ENCODE measurements at places on chromosomes 1 and 21. TPM values are rescaled to one million over a fixed set of nuclear protein-coding genes. Genes with fewer than 3 reads are reported as not detected.

RCSD1 gene
- 38.1 TPM for total RNA-seq

DNA sequence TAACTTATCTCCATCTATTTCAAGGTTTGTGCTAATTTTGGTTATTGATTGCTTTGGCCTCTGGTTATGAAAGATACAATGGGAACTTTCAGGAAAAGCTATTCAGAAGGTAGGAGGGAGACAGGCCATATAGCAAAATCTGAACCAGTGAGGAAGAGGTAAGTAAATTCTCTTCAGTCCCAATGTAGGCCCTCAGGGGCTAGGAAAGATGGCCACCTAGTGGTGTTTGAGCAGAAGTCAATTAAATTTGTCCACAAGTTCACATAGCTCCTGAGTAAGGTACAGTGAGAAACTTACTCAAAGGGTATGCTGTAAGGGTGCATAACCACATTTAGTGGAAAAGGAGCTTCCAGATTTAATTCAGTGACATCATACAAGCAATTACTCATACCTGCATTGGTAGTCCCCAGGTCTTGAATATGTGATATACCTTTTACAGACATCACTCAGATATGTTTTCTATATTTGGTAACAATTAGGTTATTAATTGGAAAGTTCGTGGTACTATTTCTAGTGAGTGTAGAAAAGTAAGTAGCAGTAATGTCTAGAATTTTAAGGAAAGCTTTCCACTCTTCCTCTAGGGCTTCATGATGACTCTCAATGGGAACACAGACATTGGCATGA, 21.4 kb upstream of the FMO1 start:
- DNase-seq, result peak; percentile 34

ANP32E gene
- total RNA-seq, result 33.4 TPM

RUNX3 gene
- 1.2 TPM for total RNA-seq

GRCh38 chr1:28199328-28200233, 23.1 kb upstream of the PTAFR start:
- DNase-seq, result no peak

TSACC gene
- total RNA-seq, result not detected

- DNase-seq, result no peak
Observed at GRCh38 chr1:211135342-211135950, 1.5 kb upstream of the KCNH1 start.

DNA sequence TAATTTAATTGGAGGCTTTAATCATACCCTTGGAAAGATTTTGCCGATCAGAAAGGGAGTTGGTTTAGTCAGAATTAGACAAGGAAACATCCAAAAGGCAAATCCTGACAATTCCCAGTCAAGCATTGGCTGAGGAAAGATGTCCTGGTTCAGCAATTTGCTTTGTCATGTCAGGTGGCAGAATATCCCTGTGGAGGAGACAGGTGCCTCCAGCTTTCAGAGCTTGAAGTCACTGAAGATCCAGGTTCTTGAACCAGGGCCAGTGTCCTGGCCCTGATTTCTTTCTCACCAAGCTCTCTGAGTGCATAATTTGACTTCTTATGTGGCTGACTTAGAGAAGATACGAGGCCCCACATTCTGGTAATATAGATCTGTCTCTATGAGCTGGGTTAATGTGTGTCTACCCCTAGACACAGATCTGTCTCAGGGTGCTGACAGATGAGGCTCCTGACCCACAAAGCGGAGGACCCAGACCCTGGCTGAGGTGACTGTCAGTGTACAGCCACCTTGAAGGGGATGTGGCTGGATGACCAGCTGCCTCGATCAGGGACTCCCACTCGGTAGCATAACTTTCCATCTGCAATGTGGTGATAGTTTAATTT, 118.9 kb downstream of the HHAT start:
- no peak for DNase-seq

GRCh38 chr1:18409609-18410237, 71.0 kb upstream of the KLHDC7A start:
- DNase-seq, result no peak

OLIG2 gene
- not detected for total RNA-seq

RHBDL2 gene
- 0.19 TPM for total RNA-seq

LRRC7 gene
- total RNA-seq, result 0.67 TPM

GRCh38 chr1:169120066-169120465, 13.6 kb downstream of the ATP1B1 start:
- DNase-seq, result no peak

DNA sequence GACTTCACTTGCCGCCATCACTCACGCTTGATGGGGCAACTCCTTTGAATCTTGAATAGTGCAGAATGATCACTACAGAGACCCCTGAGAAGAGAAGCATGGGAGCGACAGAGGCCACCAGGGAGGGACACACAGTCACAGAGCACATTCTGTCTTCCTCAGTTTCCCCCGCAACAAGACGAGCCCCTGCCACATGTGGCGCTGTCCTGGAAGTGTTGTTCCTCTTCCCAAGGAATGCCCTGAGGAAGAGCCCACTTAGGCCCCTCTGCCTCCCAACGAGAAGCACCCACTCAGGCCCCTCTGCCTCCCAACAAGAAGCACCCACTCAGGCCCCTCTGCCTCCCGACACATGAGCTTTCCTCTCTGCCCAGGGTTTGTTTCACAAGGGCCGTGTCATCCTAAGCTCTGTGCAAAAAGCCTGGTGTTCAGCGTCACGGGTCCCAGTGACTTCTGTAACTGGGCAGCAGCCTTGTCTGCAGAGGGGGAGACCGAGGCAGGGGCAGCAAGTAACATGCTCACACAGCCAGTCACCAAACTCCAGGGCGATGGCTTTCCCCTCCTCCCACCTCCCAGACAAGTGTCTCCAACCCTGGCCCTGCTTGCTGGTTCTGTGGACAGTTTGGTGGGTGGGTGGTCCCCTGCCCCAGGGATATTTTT, 19.8 kb downstream of the SLC37A1 start:
- DNase-seq, result no peak

DNA sequence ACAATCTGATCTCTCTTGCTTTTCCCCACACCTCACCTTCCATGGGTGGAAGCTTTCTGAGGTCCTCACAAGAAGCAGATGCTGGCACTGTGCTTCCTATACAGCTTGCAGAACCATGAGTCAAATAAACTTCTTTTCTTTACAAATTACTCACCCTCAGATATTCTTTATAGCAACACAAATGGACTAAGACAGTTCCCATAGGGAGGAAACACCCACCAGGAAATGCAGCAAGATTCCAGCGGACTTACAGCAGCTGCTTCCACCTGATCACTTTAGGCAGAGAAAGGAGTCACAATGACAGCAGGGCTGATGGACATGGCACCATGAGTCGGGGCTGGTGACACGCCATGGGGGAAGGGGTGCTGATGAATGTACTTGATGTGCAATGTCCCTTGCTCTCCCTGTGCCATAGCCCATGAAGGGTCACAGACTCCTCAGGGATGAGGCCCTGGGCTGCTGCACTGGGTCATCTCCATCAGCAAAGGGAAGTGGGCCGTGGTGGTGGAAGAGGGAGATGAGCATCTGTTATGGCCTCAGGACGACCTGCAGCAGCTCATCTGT, 53.9 kb downstream of the PRSS38 start:
- no peak for DNase-seq

GRCh38 chr1:6935361-6935883, 150.2 kb downstream of the CAMTA1 start:
- no peak for DNase-seq

- no peak for DNase-seq
Observed at GRCh38 chr1:14366091-14367018, 232.1 kb upstream of the KAZN start.

PPIAL4G gene
- total RNA-seq, result not detected

DNA sequence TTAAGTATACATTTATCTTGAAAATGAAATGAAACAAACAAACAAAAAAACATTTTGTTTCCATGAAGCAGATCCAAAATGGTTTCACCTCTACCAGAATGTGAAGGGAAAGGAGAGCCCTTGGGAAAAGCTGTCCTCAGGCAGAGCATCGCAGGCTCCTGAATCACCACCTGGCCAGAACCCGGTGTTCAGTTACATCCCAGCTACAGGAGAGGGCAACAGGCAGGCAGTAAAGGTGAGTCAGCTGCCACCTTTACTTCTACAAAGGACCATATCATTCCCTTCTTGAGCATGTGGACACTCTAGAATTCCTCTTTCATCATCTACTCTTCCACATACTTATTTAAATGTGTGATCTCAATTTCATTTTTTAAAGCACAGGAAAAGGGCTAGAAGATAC, 151.2 kb downstream of the PIGK start:
- no peak for DNase-seq

- no peak for DNase-seq
Observed at GRCh38 chr1:212291505-212292134, 6.4 kb downstream of the PPP2R5A start.

GRCh38 chr1:221981461-221981860, 239.6 kb upstream of the DUSP10 start:
- DNase-seq, result no peak

GRCh38 chr1:62103846-62104245, 90.8 kb upstream of the L1TD1 start:
- no peak for DNase-seq

- DNase-seq, result peak; percentile 70
Observed at GRCh38 chr1:203368624-203369451, 17.9 kb upstream of the FMOD start.

DNA sequence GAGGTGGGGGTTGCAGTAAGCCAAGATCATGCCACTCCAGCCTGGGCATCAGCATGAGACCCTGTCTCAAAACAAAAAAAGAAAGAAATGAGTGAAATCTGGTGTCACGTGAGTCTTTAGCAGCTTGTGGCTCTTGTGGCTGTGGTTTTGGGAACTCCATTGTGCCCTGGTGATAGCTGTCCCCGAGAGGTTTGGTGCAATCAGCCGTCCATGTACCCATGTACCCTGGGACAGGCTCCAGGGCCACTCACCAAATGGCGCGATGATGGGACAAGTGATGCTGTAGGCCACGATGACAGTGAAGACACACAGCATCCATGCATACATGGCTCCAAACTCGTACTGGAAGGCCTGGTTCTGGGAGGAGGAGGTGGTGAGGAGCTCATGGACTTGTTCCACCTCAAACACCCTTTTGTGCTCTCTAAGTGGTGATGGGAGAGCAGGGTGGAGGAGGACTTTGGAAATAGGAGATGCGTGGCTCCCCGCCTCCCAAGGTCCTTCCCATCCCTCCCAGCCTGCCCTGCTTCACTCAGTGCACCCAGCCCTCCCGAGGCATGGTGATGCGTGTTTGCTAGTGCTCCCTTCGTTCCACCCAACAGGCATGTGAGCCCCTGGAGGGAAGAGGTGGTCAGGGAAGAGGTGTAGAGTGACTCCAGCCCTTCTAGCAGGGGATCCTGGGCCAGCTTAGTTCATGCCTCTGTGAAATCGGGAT, 29.6 kb downstream of the TMEM63A start:
- no peak for DNase-seq

TMEM240 gene
- total RNA-seq, result 3.3 TPM

MEX3A gene
- 0.16 TPM for total RNA-seq

- no peak for DNase-seq
Observed at GRCh38 chr1:41024953-41025352, 3.4 kb upstream of the SLFNL1 start.

DNA sequence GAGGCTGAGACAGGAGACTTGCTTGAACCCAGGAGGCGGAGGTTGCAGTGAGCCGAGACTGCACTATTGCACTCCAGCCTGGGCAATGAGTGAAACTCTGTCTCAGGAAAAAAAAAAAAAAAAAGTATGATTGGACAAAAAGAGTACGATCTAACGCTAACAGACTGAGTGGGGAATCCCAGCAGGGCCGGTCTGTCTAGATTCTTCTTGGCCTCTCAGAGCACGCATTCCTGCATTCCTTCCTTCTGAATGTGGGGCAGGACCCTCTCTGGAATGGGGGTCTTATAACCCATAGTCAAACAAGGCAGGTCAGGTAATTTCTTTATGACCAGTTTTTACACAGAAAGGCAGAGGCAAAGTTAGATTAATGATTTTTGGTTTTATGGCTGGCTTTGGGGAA, 92.0 kb upstream of the PPM1J start:
- no peak for DNase-seq

DNA sequence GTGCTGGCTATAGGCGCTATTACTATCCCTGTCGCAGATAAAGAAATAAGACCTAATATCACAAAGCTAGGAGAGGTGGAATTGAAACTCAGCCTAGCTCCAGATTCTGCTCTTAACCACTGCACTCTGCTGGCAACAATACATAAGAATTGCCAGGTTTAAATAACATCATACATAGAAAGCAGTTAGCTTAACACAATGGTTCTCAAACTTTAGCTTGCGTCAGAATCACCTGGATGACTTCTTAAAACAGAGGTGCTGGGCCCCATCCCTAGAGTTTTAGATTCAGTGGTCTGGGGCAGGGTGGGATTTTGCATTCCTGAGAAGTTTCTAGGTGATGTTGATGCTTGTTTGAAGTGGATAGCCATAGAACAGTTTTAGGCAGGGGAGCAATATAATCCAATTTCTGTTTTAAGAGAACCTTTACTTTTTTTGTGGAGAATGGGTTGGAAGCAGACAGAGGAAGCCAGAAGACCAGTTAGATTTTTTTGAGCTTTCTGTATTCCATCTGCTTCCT, 1.1 kb upstream of the POMGNT1 start:
- DNase-seq, result no peak

CD101 gene
- total RNA-seq, result 0.54 TPM

- DNase-seq, result no peak
Observed at GRCh38 chr1:64599242-64599641, 129.3 kb downstream of the CACHD1 start.

DNA sequence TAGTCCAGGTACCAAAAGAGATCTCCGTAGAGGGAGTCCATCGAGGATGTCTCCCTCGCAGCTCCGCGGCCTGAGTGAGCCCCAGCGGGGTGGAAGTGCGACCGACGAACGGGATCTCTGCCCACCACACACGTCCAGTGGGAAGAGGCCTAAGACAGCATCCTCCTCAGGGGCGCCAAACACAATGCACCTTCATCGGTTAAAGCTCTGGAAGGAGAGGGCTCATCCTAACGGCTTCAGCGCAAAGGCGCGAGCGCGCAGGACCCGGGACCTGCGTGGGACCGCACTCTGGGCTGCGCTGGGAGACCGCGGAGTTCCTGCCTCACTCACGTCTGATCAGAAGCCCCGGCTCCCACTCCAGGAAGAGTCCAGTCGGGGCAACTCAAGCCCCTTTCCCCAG, 7.6 kb downstream of the SLC25A24 start:
- DNase-seq, result peak; percentile 56

DNA sequence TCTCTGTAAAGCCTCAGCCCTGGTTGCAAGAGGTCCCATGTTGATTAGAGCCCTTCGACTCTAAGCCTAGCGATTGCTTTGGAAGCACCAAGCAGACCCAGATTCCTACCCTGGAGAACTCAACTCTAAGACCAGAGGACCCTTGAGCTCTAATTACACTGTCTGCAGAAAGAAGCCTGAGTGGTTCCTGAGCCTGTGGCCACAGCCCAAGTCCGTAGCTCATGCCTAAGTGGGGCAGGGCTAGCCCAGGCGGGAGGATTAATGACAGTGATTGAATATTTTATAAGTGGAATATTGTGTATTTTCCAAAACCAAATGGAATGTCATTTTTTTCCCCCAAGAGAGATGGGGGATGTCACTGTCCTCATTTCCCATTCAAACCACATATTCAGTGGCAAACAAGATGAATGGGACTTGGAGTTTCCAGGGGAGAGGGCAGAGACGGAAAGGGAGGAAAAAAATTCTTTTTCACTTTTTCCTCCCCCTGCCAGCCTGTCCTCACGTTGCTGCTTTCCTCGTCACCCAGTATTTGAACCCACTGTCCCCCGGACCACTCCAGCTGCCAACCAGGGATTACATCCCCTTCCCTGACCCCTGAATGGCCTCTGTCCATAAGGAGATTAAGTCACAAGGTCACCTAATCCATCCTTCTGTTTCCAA, 79.6 kb upstream of the CTTNBP2NL start:
- DNase-seq, result no peak

GRCh38 chr1:109210058-109210457, 3.7 kb upstream of the SARS1 start:
- DNase-seq, result no peak

AMY2A gene
- not detected for total RNA-seq

Measured in heart left ventricle (tissue), 16 donors.